Activated naive CD8-positive, alpha-beta T cell treated with anti-CD3 and anti-CD28 coated beads, Interleukin-2, amount 10 ng/mL, durations not matched to agents 7 days and 5 days (primary cell): ENCODE measurements at places on chromosomes 3 and 15. TPM values are rescaled to one million over a fixed set of nuclear protein-coding genes. Genes with fewer than 3 reads are reported as not detected.

- H3K36me3 ChIP-seq, result peaks cover 12% of the 10 kb centered on the region
- DNase-seq, result no peak
- peaks cover 3% of the 10 kb centered on the region for H3K4me1 ChIP-seq
- H3K27ac ChIP-seq, result no peak overlapping the region
These were observed 101.1 kb downstream of the DLG1 start for GRCh38 chr3:197197334-197197733.

DNA sequence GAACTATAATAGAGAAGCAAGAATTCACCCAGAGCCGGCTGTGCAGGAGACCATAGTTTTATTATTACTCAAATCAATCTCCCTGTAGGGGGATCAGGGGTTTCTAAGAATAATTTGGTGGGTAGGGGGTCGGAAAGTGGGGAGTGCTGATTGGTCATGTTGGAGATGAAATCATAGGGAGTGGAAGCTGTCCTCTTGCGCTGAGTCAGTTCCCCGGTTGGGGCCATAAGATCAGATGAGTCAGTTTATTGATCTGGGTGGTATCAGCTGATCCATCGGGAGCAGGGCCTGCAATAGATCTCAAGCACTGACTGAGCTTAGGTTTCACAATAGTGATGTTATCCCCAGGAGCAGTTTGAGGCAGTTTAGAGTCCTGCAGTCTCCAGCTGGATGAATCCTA, 97.0 kb upstream of the SNRPN start:
- no peak for DNase-seq
- H3K27ac ChIP-seq, result no peak overlapping the region
- H3K36me3 ChIP-seq, result no peaks in the 10 kb centered on the region
- no peak overlapping the region for H3K4me3 ChIP-seq

GRCh38 chr15:50840520-50840919, 68.0 kb upstream of the AP4E1 start:
- peaks cover 17% of the 10 kb centered on the region for H3K27me3 ChIP-seq
- H3K4me1 ChIP-seq, result no peaks in the 10 kb centered on the region
- H3K4me3 ChIP-seq, result no peak overlapping the region
- H3K36me3 ChIP-seq, result no peaks in the 10 kb centered on the region

DNA sequence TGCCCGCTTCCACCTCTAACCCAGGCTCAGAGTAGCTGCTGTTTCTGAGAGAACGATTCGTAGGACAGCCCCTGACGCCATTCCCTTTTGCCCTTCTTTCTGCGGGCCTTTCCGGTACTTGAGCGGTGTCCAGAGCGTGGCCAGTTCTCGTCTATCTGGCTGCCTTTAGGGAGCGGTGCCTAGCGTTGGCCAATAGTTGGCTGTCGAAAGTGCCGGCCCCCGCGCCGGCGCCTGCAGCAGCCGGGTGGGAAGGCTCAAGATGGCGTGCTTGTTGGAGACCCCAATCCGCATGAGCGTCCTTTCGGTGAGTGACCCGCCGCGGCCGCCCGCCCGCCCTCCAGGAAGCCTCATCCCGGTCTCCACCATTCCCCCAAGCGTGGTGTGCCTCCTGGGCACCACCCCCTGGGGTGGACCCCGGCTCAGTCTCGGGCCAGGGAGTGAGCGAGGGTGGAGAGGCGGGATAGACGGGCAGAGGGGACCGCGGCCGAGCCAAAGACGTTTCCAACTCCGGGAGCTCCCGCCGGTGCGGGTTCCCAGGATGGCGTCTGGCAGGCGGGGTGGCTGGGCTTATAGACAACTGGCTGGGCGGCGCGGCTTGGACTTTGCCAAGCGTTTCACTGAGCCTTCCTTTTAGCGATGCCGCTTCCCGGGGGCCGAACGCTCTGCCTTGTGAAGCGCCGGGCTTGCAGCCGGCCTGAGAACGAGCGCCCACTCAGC, at the start of gene ARMC8:
Gene ARMC8 (plus strand): TSS at position 6 of the 717 bp plus-strand sequence. CDS start 254 bp downstream, at position 260.
- peaks cover 33% of the 10 kb centered on the region for H3K4me1 ChIP-seq
- peak within 1 kb of the TSS; percentile 98 for H3K27ac ChIP-seq
- peak within 1 kb of the TSS; percentile 96 for H3K4me3 ChIP-seq

The PLCD1 gene
- 45.4 TPM for total RNA-seq

The DNAJA4 gene
- total RNA-seq, result 26.0 TPM

The SLC15A2 gene
- 3.7 TPM for total RNA-seq

The FBXO40 gene
- not detected for total RNA-seq

DNA sequence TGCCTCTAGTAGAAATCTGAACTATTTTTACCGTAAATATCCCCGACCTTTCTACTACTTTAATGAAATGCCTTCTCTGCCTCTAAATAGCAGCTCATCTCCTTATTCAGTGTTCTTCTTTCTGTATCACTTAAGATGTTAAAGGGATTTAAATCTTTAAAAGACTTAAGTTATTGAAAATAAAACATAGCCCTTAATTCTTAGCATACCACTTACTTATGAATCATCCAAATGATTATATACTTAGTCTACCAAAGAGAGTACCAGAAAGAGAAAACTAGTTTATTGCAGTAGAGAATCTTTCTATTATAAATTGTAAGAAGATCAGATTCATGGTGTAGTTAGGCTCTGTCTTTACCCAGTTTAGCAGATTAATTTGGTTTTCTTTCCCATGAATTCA, 802.0 kb downstream of the TBL1XR1 start:
- no peak for DNase-seq
- no peaks in the 10 kb centered on the region for H3K36me3 ChIP-seq
- no peak overlapping the region for H3K27ac ChIP-seq
- no peaks in the 10 kb centered on the region for H3K27me3 ChIP-seq
- no peaks in the 10 kb centered on the region for H3K4me1 ChIP-seq
- H3K4me3 ChIP-seq, result no peak overlapping the region

The REC114 gene
- total RNA-seq, result not detected

The SI gene
- not detected for total RNA-seq

DNA sequence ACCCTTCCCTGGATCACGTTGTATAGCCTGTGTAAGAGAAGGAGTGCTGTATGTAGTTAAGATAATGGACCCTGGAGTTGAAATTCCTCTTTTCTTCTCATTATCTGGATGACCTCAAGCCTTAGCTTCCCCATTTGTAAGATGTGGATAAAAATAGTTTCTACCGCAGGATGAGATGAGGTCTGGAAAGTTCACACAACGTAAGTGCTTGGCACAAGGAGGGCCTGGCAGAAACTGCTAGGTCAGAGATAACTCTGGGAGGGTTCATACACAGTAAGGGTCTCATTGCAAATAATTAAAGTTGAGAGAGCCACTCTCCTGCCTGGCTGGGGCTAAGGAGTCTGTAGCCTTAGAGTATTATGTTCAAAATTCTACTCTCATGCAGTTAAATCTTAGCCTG, 214.4 kb downstream of the LRTM1 start:
- H3K36me3 ChIP-seq, result no peaks in the 10 kb centered on the region
- no peaks in the 10 kb centered on the region for H3K4me1 ChIP-seq
- DNase-seq, result no peak
- no peak overlapping the region for H3K4me3 ChIP-seq
